ENCODE measurements at places on chromosomes 3 and 15. TPM values are rescaled to one million over a fixed set of nuclear protein-coding genes. Genes with fewer than 3 reads are reported as not detected.
A peak's percentile ranks its signal among the peaks of the same experiment; 100 is the strongest.

The TMCO5A gene
- total RNA-seq = not detected

DNA sequence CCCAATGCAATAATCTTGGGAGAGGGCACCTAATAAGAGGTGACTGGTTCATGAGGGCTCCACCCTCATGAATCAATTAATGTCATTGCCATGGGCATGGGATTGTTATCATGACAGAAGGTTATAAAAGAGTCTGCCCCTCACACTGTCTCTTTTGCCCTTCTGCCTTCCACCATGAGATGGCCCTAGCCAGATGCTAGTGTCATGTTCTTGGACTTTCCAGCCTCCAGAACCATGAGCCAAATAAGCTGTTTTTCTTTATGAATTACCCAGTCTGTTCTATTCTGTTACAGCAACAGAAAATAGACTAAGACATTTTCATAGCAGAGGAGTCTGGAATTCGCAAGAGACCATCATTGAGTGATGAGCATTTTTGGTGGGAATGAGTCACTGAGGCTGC, 16.0 kb upstream of the RAD18 start:
- no peak for DNase-seq

- DNase-seq = no peak
These were observed 583 bp downstream of the EAF1 start for GRCh38 chr3:15427981-15428380.

DNA sequence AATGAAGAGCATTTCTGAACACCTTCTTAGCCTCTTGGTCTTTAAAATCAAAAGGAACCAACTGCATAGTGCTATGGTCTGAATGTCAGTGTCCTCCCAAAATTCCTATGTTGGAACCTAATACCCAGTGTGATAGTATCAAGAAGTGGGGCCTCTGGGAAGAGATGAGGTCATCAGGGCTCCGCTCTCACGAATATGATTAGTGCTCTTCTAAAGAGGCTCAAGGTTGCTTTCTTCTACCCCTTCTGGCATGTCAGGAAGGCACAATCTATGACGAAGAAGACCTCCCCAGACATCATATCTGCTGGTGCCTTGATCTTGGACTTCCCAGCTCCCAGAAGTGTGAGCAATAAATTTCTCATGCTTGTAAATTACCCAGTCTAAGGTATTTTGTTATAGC, 209.5 kb downstream of the MAGI1 start:
- DNase-seq = no peak

DNA sequence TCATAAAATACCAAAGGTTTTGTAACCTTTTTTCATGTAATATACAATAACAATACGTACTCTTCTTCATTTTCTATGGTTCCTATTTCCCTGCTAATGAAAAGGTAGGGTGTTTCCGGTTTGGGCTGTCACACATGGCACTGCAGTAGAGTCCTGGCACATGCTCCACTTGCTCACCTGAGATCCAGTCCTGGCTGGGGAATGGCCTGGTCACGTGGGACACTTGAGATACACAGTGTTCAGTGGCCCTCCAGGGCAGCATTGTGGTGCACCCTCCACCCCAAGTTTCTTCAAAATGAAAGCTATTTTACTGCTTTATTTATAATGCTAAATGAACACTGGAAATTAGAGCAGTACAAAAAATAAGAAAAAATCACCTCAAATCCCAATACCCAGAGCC, 23.2 kb downstream of the MRPS25 start:
- no peak for DNase-seq

DNA sequence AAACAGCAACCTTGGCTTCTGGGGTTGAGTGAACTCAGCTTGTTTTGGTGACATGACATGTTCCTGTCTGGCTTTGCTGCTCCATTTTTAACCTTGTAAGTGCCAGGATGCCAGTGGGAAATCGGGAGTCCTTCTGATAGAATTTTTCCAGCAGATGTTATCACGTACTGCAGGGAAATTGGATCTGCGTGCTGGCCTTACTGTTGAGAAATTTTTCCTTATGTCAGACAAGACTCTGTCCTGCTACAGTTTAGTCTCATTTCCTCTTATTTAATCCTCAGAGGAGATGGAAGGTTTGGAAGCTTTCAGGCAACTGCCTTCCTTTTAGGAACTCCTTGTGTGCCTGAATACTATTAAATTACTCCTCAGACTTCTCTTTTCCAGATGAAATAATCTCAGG, 80.6 kb downstream of the PGPEP1L start:
- no peak for DNase-seq

DNA sequence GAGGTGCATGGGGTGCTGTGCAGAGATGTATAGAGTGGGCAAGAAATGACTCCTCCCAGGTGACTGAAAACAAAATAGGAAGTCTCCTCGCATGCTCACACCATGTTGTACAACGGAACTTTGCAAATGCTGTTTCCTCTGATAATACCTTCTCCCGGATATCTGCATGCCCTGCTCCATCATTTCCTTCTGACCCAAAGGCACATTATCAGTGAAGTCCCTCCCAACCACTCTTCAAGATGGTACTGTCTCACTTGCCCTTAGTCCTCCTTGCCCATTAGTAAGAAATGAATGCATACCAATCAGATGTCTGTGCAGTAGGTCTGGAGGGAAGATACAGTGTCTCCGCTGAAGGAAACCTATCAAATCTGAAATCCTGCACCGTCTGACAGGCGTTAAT, 12.0 kb downstream of the TMED3 start:
- no peak for DNase-seq

DNA sequence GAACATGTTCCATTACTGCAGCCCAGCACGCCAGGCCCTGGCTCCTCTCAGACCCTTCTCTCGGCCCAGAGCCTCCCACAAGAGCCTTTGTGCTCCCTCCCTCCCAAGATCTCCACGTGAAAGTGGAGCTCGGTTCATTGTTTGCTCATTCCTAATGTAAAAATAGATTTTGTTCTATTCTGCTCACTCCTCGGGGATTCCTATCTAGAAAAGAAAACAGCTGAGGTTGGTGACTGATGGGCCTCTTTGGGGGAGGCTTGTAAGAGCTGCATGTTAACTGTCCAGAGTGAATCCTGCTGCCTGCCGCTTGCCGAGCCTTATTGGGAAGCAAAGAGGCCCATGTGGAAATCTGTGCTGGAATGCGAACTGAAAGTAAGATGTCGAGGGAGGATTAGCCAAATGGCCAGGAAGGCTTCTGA, 267.1 kb downstream of the LRTM1 start:
- no peak for DNase-seq

- DNase-seq = no peak
These were observed 262.8 kb downstream of the RORA start for GRCh38 chr15:60966316-60966715.

DNA sequence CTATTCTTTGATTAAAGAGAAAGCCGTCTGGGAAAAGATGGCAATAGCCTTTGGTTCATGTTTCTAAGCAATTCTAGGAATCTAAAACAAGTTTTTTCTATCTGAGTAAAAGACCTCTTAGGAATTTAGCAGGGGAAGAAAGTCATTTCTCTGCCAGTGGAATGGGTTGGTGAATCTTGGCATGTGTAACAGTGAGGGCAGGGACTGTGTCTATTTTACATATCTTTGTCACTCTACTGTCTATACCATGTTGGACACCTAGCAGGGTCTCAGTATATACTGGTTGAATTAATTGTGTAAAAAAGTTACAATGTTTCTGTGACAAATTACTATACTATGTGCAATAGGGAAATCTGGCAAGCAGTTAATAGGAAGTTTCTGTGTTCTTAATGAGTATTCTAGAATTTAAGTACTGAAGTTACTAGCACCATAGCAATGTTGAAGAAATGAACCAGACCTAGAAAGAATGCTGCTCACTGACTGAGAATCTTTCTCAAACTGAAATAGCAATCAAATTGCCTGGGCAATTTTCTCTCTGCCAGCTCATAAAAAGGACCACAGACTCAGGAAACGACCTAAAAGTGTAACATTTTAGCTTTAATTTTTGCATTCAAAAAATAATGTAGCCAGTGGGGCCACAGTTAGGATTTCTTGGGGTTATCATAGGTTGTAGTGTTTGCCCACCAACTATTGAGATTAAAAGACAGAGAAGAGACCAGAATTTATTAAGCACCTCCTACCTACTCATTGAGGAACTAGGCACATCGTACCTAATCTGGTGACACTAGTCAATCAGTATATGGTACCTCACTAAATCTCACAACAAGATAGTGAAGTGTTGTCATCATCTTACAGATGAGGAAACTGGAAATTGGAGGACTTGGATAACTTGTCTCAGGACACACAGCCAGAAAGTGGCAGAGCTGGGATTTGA, 56.2 kb upstream of the LEKR1 start:
- no peak for DNase-seq

GRCh38 chr3:43855674-43856299, 165.0 kb downstream of the ABHD5 start:
- DNase-seq = peak; percentile 94

The MCF2L2 gene
- 12.2 TPM for total RNA-seq

The UACA gene
- total RNA-seq = not detected

DNA sequence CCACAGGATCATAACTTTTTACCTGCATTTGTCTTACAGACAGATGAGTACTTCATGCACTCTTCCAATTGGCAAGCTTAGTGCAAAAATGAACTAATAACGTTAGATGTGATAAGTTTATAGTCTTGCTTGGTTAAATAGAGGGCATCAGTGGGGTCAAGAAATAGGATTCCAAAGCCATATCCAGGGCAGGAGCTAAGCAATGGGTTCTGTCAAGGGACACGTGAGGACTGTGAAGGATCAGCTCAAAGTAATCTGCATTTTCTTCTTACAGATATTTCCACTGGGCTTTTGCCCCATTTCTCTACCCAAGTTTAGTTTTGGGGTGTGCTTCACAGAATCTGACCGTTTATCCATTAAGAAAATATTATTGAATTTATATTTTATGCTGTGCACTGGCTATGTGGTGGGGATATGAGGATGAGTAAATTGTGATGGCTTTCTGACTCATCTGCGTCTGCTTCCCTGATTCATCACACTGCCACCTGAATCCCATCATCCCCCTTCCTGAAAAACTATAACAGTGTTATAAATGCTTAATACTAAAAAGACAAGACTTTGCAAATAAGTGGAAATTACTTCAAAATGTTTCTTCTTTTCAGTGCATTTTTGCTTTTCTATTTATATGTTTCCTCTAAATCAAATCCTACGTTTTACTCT, 17.5 kb downstream of the PPP2R3A start:
- no peak for DNase-seq

DNA sequence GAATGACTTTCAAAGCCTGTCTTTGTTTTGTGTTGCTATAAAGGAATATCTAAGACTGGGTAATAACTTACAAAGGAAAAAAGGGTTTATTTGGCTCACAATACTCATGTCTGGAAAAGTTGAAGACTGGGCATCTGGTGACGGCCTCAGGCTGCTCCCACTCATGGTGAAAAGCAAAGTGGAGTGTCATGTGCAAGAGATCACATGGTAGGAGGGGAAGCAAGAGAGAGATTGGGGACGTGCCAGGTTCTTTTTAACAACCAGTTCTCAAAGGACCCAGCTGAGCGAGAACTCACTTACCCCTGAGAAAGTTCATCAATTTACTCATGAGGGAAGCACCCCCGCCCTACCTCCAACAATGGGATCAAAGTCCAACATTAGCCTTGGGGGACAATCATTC, 929.4 kb downstream of the ROBO1 start:
- DNase-seq = no peak

- DNase-seq = no peak
These were observed 14.6 kb downstream of the ANPEP start for GRCh38 chr15:89799918-89800498.

- DNase-seq = peak; percentile 45
These were observed 162.8 kb downstream of the CD47 start for GRCh38 chr3:107928084-107928445.

Data from Karpas-422 (cell line).